ENCODE measurements at places on chromosomes 6 and 20.

DNA sequence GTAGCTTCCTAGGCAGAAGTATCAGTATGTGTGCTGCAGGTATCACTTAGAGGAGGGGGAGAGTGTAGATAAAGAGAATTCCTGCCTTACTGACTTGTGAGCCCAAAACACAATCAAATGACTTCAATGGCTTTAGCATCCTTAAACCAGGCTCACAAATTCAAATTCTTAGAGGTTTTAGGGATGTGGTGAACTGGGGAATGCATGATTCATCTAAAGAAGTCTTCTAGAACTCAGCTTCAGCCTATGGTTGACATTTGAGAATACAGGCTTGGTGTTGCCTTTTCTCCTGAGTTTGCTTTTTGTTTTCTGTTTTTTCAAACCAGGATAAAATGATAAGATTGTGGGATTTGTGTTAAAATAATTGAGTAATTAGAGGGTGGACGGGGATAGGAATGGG, 14.4 kb downstream of the SNRPC start:
- DNase-seq = no peak

GRCh38 chr6:37083243-37084138, 78.0 kb downstream of the FGD2 start:
- DNase-seq = no peak

GRCh38 chr6:158911746-158912480, 88.1 kb downstream of the RSPH3 start:
- DNase-seq = no peak

DNA sequence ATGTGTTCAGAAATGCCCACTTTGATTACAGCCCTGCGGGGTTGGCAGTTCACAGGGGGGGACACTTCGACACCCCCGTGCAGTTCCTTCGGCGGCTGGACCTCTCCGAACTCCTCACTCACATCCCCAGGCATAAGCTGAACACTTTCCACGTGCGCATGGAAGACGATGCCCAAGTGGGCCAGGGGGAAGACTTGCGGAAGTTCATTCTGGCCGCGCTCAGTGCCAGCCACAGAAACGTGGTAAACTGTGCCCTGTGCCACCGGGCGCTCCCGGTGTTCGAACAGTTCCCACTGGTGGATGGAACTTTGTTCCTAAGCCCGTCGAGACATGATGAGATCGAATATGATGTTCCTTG, 32.1 kb downstream of the HECA start:
- DNase-seq = no peak

DNA sequence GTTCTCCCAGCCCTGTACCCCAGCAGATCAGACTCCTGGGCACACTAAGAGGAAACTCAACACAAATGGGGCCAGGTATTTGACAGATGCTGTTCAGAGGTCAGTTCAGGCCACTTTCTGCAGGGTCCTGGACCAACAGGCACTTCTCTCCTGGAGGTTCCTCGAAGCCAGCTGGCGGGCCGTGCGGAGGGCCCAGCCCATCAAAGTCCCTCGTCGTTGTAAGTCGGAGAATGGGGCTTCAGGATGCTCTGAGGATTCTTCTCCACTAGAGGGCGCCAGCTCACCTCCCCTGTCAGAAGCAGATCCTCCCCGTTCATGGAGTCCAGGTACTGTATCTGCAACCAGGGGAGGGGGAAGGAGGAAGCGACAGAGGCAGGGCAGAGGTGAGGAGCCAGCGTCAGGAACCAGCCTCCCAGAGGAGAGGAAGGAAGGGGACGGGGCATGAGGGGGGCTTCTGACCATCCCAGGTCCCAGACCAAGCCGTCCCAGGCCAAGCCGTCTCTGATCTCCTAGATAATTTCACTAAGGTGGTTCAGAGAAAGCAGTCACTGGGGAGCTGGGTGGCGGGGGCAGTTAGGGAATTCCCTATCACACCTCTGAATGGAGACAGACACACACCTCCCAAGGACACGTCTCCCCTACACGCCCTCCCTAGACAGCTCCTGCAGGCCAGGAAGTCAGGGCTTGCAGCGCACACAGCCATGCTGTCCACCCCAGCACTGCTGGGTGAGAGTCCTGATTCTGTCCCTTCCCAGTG, 11.7 kb upstream of the FAM83C start:
- peak; percentile 73 for DNase-seq

GRCh38 chr6:101760843-101761621, 367.5 kb downstream of the GRIK2 start:
- DNase-seq = no peak

- DNase-seq = no peak
Observed at GRCh38 chr6:39791311-39791710, 865 bp upstream of the DAAM2 start.

- no peak for DNase-seq
Observed at GRCh38 chr6:157613011-157613522, 210.0 kb upstream of the SNX9 start.

- DNase-seq = peak; percentile 39
Observed at GRCh38 chr20:17431621-17432364, 99.4 kb downstream of the BFSP1 start.

DNA sequence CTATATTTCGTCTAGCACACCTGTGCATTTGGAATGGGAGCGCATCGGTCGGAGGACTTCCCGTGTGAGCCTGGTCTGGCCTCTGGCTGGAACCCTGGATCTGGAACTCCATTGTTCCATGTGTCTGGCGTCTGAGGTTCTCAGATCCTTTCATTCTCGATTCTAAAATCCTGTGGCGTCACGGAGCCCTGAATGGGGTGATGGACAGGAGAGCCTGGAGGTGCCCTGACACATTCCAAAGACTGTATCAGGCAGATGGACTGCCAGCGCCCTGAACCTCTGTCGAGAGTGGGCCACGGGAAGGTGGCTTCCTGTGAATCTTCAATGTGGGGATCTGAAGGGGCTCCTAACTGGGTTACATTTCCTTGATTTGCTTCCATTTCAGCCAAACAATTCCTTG, 20.6 kb downstream of the MYH7B start:
- DNase-seq = no peak

- no peak for DNase-seq
Observed at GRCh38 chr6:123276546-123276980, 280.5 kb downstream of the CLVS2 start.

DNA sequence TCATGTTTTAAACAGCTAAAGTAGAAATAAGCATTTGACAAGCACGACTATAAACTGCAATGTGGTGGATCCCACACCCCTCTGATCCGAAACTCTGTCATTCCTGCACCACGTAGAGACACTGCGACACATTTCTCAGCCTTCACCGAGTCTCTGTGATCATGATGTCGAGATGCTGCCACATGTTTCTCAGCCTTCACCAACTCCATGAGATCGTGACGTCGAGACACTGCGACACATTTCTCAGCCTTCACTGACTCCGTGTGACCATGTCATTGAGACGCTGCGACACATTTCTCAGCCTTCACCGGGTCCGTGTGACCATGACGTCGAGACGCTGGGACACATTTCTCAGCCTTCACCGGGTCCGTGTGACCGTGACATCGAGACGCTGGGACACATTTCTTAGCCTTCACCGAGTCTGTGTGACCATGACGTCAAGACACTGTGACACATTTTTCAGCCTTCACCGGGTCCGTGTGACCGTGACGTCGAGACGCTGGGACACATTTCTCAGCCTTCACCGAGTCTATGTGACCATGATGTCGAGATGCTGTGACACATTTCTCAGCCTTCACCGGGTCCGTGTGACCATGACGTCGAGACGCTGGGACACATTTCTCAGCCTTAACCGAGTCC, 143.0 kb downstream of the TTLL2 start:
- DNase-seq = no peak

DNA sequence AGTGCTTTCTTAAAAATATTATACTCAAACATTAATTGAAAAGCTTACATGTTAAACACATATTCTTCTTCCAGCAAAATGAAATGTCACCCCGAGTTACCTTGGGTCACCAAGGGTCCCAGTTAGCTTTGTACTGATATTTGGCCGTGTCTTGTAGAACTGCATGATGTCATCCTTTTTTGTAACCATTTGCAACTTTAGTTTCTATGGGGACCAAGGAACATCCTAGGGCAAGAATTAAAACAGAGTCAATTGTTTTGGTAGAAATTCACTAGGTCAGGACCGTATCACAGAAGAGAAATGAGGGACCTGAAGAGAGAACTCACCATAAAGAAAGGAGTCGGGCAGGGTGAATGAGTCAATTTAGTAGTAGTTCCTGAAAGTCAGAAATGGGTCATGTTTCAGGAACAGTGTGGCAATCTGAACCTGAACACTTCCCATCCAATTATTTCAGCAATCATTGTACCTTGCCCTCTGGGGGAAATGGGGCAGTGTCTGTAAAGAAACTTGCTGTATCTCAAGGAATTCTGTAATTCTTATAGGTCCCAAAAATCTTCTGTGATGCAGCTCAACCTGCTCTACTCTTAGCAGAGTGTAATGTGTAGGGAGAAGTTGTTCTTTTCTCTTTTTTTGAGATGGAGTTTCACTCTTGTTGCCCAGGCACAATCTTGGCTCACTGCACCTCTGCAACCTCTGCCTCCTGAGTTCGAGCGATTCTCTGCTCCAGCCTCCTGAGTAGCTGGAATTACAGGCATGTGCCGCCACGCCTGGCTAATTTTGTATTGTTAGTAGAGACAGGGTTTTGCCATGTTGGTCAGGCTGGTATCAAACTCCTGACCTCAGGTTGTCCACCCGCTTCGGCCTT, 5.3 kb upstream of the AKAP7 start:
- no peak for DNase-seq

GRCh38 chr20:43794326-43794725, 67.5 kb upstream of the GTSF1L start:
- DNase-seq = no peak

DNA sequence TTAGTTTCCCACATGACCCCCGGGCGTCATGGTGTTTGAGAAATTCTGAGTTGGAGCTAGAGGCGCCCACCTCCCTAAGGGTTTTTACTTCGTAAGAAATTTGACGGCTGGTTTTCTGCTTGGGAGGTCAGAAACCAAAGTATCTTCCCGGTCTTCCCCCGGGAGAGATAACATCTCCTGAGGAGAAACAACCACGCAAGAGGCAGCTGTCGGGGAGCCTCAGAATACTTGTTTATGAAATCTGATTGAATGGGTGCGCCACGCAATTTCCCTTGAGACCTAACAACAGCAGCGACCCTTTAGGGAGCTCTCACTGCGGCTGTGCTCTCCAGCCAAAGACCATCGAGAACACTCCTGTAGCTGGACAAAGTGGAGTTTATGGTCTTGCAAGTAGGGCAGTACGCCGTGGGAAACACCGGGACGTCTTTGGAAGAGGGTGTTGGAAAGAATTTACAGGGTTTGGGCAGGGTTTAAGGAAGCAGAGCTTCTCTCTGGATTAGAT, 608 bp upstream of the EIF2S2 start:
- DNase-seq = no peak

GRCh38 chr20:41697861-41698559, 79.8 kb upstream of the CHD6 start:
- DNase-seq = no peak

- no peak for DNase-seq
Observed at GRCh38 chr20:48486065-48486464, 341.7 kb downstream of the PREX1 start.

DNA sequence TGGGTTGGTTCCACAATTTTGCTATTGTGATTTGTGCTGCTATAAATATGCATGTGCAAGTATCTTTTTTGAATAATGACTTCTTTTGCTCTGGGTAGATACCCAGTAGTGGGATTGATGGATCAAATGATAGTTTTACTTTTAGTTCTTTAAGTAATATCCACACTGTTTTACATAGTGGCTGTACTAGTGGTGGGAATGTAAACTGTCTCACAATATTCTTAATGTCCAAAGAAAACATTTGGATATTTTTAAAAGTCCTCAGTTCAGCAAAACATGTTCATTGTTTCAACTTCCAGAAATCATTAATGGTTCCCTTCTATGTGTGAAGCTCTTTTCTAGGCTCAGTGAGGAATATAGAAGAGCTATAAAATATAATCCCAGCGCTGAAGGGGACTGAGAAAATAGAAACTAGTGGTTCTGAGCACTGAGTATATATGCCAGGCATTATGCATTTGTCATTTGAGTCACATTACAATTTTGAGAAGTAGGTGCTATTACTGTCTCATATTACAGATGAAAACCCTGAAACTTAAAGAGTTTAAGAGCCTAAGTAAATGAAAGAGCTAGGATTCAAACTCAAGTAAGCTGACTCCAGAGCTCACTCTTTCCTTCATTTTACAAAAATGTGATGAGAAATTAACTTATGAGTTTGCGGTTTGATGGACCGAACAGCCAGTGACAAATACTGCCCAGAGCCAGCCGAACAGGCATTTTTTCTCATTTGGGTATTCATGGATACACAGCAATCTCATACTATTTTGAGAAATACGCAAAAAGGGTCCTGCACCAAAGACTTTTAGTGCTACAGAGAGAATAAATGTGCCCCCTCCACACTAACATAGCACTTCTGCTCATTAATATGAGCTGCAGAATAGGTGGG, 250.1 kb downstream of the TBX18 start:
- no peak for DNase-seq

- DNase-seq = no peak
Observed at GRCh38 chr6:155158030-155158843, 105.6 kb upstream of the CLDN20 start.

GRCh38 chr20:3165473-3166337, 6.0 kb upstream of the FASTKD5 start:
- no peak for DNase-seq

DNA sequence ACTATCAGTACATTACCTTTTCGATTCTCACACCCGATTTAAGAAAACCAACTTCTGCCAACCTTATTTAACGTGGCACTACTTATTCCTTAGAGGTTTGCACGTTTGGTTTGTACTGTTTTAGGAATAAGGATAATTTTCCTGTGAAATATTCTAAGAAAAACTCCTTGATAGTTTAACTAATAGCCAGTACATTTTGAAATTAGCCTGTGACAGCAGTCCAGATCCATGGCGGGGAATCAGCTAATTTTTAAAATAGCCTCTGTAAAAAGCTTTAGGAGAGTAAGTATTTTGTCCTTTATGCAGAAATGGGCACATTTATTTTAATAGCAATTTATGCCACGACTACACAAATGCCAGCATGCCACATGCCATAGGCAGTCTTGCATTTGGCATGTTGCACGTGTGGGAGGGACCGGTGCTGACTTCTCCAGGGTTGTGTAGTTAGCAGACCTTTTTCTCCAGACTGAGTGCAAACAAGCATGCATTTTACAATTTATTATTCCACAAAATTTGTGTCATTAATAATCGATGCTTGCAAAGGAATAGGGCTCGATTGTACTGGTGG, 6.2 kb downstream of the FOXC1 start:
- no peak for DNase-seq

DNA sequence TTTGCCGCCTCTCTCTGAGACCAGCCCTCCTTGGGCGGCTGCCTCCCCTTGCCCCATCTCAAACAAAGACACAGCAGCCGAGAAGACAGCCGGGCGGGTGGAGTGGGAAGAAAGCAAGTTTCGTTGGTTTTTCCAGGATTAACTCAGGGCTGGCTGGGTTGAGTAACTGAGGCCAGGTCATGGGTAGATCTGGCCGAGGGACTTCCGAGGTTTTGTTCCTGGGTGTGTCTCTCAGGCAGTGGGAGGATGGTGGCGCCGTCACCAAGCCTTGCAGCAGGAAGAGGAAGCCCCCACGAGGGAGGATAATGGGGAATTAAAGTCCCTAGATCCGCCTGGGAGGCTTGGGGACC, 167.2 kb downstream of the TTLL2 start:
- no peak for DNase-seq

- no peak for DNase-seq
Observed at GRCh38 chr20:34017610-34018009, 23.9 kb downstream of the RALY start.

GRCh38 chr20:32541323-32542258, 43.5 kb downstream of the NOL4L start:
- no peak for DNase-seq

GRCh38 chr6:18359237-18359885, 27.8 kb upstream of the RNF144B start:
- DNase-seq = no peak
